ENCODE measurements at places on chromosomes 5 and 9. TPM values are rescaled to one million over a fixed set of nuclear protein-coding genes. Genes with fewer than 3 reads are reported as not detected.

GRCh38 chr5:673831-674629 lies 19.1 kb downstream of the TPPP start:
- peaks cover 5% of the 10 kb centered on the region for H3K27me3 ChIP-seq
- DNase-seq = no peak
- H3K36me3 ChIP-seq = no peaks in the 10 kb centered on the region

The ERMP1 gene
- total RNA-seq = 17.3 TPM

The ADAMTS2 gene
- not detected for total RNA-seq

GRCh38 chr5:83474991-83475390 lies 3.4 kb downstream of the VCAN start:
- peak overlapping the region; percentile 57 for H3K4me3 ChIP-seq
- H3K27me3 ChIP-seq = peaks cover 67% of the 10 kb centered on the region
- no peaks in the 10 kb centered on the region for H3K36me3 ChIP-seq

The PCDHGA5 gene
- 0.19 TPM for total RNA-seq

- DNase-seq = no peak
- no peak overlapping the region for H3K4me3 ChIP-seq
- no peak overlapping the region for H3K27ac ChIP-seq
Measured at GRCh38 chr9:85142496-85142911, 473.0 kb downstream of the NTRK2 start.

Measured in activated CD4-positive, alpha-beta T cell treated with anti-CD3 and anti-CD28 coated beads, Interleukin-2, amount 10 ng/mL, durations not matched to agents 24 days and 14 days (primary cell).